ENCODE measurements at places on chromosomes 6 and 20. TPM values are rescaled to one million over a fixed set of nuclear protein-coding genes. Genes with fewer than 3 reads are reported as not detected.

BMP5 gene
- not detected for total RNA-seq

TLDC2 gene
- not detected for total RNA-seq

GRCh38 chr6:85458184-85458583 is 8.3 kb downstream of the NT5E start:
- H3K27ac ChIP-seq = no peak overlapping the region
- H3K36me3 ChIP-seq = no peaks in the 10 kb centered on the region
- H3K4me3 ChIP-seq = no peak overlapping the region
- peaks cover 26% of the 10 kb centered on the region for H3K4me1 ChIP-seq
- DNase-seq = no peak
- H3K27me3 ChIP-seq = peaks cover 7% of the 10 kb centered on the region

- no peak overlapping the region for H3K27ac ChIP-seq
- no peaks in the 10 kb centered on the region for H3K36me3 ChIP-seq
- no peak overlapping the region for H3K4me3 ChIP-seq
- H3K4me1 ChIP-seq = no peaks in the 10 kb centered on the region
- no peak for DNase-seq
Measured at GRCh38 chr20:20366551-20366875, 1.4 kb upstream of the INSM1 start.

- H3K27me3 ChIP-seq = no peaks in the 10 kb centered on the region
- no peak overlapping the region for H3K4me3 ChIP-seq
- no peaks in the 10 kb centered on the region for H3K4me1 ChIP-seq
- no peaks in the 10 kb centered on the region for H3K36me3 ChIP-seq
Measured at GRCh38 chr6:94362061-94362864, 942.9 kb upstream of the EPHA7 start.

All from T-cell (primary cell).